ENCODE measurements at places on chromosomes 4 and X.

- no peak for DNase-seq
Observed at GRCh38 chrX:7086384-7086783, 61.1 kb upstream of the STS start.

DNA sequence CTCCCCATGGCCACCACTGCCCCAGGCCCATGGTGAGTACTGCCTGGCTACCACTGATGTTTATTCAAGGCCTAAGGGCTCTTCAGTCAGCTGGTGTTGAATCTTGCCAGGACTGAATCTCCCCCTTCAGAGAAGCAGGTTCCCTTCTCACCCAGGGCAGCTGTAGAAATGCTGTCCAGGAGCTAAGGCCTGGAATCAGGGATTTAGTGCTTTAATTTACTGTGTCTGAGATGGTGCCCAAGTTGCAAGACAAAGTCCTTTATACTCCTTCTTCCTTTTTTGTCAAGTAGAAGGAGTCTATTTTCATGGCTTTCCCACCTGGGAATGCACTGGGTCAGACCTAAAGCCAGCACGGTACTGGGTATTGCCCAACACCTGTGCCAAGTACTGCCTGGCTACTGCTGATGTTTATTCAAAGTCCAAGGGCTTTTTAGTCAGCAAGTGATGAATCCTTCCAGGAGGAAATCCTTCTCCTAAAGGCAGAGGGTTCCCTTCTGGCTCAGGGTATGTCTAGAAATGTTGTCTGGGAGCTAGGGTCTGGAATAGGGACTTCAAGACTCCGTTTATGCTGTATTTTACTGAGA lies 117.6 kb upstream of the ATOH1 start:
- no peak for DNase-seq

DNA sequence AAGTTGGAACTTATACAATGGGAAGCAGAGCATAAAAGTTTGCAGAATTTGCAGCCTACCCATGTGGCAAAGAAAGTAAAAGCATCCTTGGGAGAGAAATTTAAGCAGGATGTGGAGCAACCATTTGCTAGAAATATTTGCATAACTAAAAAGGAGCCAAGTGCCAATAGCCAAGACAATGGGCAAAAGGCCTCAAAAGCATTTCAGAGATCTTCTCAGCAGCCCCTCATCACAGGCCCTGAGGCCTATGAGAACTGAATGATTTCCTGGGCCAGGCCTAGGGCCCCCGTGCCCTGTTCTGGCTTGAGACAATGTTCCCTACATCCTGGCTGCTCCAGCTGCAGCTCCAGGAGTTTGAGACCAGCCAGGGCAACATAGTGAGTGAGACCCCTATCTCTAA lies 25.3 kb upstream of the RAB28 start:
- no peak for DNase-seq

GRCh38 chr4:5710065-5710960 lies 688 bp upstream of the EVC start:
- no peak for DNase-seq

DNA sequence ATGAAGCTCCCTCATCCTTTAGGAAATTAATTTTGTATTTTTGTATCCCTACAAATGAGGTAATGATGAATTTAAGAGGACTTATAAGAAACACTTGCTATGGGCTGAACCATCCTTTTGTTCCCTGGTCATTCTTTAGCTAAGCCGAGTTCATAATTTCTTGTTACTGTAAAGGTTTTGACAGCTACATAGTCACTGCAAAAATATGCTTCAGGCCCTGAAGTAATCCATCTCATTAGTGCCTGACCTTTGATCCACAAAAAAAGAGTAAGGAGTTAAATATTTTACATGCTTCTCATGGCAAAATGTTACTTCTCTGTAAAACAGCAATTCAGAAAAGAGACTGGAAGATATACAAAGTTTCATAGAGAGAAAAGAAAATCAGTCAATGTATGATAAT lies 290.6 kb upstream of the SLIT2 start:
- no peak for DNase-seq

GRCh38 chr4:126753592-126753991 lies 879.2 kb upstream of the INTU start:
- no peak for DNase-seq

GRCh38 chr4:13627178-13627605 lies 333 bp downstream of the BOD1L1 start:
- no peak for DNase-seq

- no peak for DNase-seq
Observed at GRCh38 chr4:185287031-185287430, 77.6 kb downstream of the SNX25 start.
